Activated CD8-positive, alpha-beta T cell treated with anti-CD3 and anti-CD28 coated beads for 36 hours (primary cell): ENCODE measurements at places on chromosomes 16 and 17.

DNA sequence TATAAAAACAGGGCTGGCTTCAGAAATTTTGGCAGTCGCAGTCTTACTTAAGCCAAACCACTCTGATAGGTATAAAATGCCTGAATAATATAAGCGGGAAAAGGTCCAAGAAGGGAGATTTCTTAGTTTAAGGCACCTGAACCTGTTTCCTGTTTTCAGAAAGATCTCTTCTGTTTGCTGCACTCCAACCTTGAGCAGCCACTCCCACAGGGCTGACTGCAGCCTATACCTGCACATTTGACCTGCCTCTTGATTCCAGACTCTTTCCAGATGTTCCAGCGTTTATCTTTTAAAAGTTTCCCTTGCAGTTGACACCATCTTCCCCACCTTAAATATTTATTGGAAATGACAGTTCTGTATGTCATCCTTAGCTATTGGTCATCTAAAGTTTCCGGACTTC is 132.2 kb downstream of the SKAP1 start:
- peaks cover 76% of the 10 kb centered on the region for H3K4me1 ChIP-seq
- peak overlapping the region; percentile 81 for H3K27ac ChIP-seq
- no peak overlapping the region for H3K4me3 ChIP-seq
- no peak for DNase-seq

- no peaks in the 10 kb centered on the region for H3K4me1 ChIP-seq
- no peaks in the 10 kb centered on the region for H3K36me3 ChIP-seq
- H3K27ac ChIP-seq = no peak overlapping the region
Measured at GRCh38 chr16:26561303-26561702, 505.4 kb upstream of the C16orf82 start.

DNA sequence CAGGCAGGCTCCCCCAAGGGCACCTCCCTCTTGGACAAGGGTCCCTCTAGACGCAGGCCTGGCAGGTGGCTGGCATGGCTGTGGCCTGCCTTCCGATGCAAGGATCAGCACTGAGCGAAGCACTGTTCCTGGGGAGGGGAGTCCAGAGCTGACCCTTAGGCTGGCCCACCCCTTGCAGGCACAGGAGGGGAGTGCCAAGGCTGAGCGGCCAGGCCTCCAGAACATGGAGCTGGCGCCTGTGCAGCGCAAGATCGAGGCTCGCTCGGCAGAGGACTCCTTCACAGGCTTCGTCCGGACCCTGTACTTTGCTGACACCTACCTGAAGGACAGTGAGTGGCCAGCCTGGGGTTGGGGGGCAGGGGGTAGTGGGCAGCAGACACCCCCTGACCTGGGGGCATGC is 16.8 kb upstream of the MYO15B start:
- no peak for DNase-seq
- H3K4me1 ChIP-seq = no peaks in the 10 kb centered on the region
- no peak overlapping the region for H3K4me3 ChIP-seq
- no peaks in the 10 kb centered on the region for H3K36me3 ChIP-seq

GRCh38 chr17:4174556-4174955 is 31.6 kb downstream of the CYB5D2 start:
- no peak overlapping the region for H3K4me3 ChIP-seq
- peaks cover 48% of the 10 kb centered on the region for H3K4me1 ChIP-seq
- no peaks in the 10 kb centered on the region for H3K27me3 ChIP-seq
- DNase-seq = no peak
- H3K36me3 ChIP-seq = peaks cover 68% of the 10 kb centered on the region

DNA sequence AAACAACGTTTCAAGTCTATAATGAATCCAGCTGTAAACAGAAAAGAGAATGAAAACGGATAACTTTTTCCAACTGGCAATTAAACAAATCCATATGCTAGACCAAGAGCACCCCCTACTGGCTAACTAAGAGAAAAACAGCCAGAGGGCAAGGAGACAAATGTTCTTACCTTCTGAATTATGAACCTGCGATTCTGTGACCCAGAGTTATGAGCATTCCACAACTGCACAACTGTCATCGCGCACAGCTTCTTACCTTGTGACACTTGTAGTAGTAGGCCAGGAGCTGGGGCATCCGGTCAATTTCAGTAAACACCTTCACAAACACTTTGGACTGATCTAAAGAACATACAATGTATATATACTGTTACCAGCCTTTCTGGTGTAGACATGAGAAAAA is 18.6 kb downstream of the COG7 start:
- H3K4me1 ChIP-seq = peaks cover 2% of the 10 kb centered on the region
- H3K27me3 ChIP-seq = no peaks in the 10 kb centered on the region
- peak; percentile 15 for DNase-seq

DNA sequence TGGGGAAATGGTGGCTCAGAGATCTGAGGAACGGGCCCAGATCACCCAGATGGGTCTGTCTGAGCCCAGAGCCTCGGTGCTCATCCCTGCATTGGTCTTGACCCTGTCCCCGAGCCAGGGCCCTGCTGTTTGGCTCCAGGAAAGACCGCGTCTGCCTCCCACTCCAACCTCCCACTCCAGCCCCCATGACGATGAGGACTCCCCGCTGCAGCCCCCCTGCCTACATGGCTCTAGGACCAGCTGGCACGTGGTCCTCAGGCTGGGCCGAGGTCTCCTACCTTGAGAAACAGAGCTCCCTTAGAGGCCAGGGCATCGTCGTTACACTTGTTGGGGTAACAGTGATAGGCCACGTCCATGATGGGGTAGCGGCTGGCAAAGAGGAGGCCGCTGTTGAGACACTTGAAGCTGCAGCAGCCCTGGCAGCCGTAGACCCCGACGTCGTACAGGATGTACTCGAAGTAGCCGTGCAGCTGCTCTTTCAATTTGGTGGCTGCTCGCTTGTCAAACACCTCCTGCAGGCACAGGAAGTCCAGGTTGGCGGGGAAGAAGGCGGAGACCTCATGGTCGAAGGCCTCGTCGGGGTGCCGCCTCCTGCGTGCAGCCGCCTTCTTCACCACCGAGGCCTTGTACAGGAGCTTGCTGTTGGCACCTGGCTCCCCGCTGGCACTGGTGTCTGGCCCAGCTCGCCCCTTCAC is 59.9 kb downstream of the PRMT7 start:
- H3K36me3 ChIP-seq = no peaks in the 10 kb centered on the region
- H3K27me3 ChIP-seq = peaks cover 22% of the 10 kb centered on the region
- DNase-seq = peak; percentile 76
- H3K4me3 ChIP-seq = no peak overlapping the region
